Stimulated activated CD4-positive, alpha-beta T cell treated with anti-CD3 and anti-CD28 coated beads, Interleukin-1b, Interleukin-23, amount 100 ng/mL, for 1 hour (primary cell): ENCODE measurements at places on chromosomes 5 and 9.
A peak's percentile ranks its signal among the peaks of the same experiment; 100 is the strongest.

- no peak for DNase-seq
Measured at GRCh38 chr5:45385321-45386058, 310.7 kb downstream of the HCN1 start.

GRCh38 chr5:61943713-61944112, 362.3 kb upstream of the KIF2A start:
- DNase-seq: no peak

- no peak for DNase-seq
Measured at GRCh38 chr5:150306775-150307174, 4.1 kb upstream of the ARSI start.

DNA sequence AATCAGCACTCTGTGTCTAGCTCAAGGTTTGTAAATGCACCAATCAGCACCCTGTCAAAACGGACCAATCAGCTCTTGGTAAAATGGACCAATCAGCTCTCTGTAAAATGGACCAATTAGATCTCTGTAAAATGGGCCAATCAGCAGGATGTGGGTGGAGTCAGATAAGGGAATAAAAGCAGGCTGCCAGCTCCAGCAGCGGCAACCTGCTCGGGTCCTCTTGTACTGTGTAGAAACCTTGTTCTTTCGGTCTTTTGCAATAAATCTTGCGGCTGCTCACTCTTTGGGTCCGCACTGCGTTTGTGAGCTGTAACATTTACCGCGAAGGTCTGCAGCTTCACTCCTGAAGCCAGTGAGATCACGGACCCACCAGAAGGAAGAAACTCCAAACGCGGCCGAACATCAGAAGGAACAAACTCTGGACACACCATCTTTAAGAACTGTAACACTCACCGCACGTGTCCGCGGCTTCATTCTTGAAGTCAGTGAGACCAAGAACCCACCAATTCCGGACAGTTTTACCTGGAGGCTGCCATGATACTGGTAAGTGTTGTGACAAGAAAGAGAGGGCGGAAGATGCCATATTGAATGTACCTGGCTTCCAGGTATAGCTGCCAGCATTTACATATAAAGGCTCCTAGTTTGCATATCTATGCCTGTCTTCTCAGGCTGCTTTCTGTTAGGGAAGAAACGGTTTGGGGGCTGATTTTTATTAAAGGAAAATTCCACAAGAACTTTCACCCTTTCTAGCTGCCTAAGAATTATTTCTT, 758.5 kb upstream of the CTNND2 start:
- DNase-seq: no peak

- no peak for DNase-seq
Measured at GRCh38 chr9:123067136-123067535, 33.7 kb downstream of the GPR21 start.

- no peak for DNase-seq
Measured at GRCh38 chr9:114462791-114463190, 42.5 kb downstream of the WHRN start.

GRCh38 chr9:75448281-75448680, 360.0 kb downstream of the OSTF1 start:
- no peak for DNase-seq

DNA sequence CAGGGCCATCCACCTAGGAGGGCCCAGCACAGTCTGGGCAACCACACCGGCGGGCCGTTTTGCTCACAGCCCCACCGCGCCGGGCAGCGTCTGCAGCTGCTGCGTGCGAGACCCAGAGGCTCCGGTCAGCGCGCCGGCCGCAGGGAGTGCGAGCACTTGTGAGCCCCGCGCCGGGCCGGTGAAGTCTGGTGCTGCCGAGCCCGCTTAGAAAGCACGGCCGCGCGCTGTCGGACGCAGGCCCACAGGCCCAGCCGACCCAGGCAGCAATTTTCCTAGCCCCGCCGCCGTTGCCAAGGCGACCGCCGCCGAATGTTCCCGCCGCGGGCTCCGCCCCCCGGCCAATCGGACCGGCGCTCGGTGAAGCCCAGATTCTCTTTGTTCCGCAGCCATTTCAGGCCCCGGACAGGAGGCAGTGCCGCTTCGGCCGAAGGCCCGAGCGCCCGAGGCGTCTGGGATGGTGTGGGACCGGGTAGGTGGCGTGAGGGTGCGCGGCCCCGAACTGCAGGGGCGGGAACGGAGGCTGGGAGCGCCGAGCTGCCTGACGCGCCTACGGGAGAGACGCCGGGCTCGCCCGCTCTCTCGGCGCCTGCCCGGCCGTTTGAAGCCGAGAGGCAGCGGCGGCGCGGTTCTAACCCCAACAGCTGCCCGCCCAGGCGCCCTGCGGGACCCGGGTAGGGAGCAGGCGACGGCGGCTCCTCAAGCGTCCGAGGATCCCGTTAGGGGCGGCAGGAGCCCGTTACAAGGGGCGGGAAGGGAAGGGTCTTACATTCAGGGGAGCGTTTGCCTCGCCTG, at the start of gene TNPO1:
Gene TNPO1, plus strand, starts transcription at position 378 of the 792 bp plus-strand sequence. Its CDS starts 77 bp downstream, at position 455.
- peak; percentile 46 for DNase-seq

DNA sequence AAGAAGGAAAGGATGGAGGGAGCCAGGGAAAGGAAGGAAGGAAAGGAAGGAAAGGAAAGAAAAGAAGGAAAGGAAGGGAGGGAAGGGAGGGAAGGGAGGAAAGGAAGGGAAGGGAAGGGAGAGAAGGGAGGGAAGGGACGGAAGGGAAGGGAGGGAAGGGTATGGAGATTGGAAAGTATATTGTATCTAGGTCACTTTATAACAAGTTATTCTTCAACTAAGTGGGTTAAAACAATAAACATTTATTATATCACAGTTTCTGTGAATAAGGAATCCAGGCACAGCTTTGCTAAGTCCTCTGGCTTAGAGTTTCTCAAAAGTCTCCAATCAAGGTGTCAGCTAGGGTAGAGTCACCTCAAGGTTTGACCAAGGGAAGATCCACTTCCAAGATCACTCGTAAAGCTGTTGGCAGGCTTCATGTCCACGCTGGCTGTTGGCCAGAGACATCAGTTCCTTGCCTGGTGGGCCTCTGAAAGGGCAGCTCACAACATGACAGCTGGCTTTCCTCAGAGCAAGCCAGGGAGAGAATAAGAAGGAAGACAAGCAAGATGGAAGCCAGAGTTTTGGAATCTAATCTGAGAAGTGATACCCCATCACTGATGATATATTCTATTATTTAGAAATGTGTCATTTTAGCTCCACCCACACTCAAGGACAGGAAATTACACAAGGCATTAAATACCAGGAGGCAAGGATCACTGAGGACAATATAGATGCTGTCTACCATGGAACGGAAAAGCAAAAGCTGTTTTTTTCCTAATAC, 105.1 kb downstream of the DEPDC1B start:
- no peak for DNase-seq

GRCh38 chr9:12722131-12722530, 28.9 kb downstream of the TYRP1 start:
- no peak for DNase-seq

DNA sequence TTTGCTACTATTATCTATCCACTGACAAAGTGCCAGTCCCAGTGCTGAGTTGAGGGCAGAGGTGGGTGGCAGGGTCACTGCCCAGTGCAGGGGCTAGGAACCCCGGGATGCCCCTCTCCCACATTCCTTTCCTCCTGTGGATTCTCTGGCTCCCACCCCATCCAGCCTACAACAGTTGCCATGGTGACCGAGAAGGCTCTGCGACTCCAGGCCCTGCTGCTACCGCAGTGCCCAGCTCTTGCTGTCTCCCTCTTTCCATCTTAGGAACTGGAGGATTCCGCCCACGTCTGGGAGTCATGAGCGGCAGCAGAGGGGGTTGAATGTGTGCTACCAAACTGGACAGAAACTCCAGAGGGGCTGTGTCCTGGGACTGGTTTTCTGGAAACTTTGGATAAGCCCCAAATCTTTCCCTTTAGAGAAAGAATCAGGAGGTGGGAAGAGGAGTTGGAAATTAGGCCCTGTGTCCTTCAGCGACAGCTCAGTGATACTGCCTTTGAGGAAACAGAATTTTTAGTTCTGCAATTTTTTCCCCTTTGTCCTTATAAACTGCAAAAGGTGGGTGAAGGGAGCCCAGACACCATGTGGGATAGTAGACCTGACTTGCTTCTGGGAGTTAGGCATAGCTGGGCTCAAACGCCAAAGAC, 20.7 kb upstream of the C5orf47 start:
- no peak for DNase-seq

GRCh38 chr5:122264610-122265009, 47.4 kb upstream of the SNCAIP start:
- no peak for DNase-seq

GRCh38 chr5:36648426-36648825, 42.0 kb downstream of the SLC1A3 start:
- no peak for DNase-seq

- no peak for DNase-seq
Measured at GRCh38 chr5:124737651-124738050, 8.8 kb downstream of the ZNF608 start.

DNA sequence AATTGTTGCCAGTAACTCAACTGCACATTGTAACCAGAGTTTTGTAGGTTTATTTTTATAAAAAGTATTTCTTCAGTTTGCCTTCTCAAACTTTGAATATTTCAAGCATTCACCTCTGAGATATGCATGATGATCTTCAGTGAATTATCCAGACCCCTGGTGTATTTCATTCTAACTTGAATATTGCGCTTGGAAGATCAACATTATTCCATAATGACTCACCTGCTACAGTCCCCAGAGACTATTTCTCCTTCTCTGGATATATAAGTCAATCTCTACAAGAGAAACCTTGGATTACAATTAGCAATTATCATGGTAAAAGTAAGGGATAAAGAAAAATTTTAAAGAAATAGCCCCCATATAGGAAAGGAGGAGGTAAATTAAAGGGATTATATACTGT, 1041.0 kb downstream of the TLE1 start:
- no peak for DNase-seq

- no peak for DNase-seq
Measured at GRCh38 chr5:173480896-173481295, 135.6 kb downstream of the BOD1 start.

DNA sequence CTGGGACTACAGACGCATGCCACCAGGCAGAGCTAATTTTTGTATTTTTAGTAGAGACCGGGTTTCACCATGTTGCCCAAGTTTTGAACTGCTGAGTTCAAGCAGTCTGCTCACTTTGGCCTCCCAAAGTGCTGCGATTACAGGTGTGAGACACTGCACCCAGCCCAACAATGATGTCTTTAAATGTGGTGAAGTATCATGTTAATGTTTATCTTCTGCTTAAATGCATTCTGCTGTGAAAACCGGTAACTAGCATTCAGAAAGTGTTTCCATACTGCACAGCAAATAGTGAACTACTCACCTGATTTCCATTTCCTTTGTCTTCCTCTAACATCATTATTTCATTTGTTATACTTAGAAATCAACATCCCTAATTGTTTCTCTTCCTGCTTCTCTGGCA, 264.0 kb upstream of the ITGA1 start:
- DNase-seq: no peak

DNA sequence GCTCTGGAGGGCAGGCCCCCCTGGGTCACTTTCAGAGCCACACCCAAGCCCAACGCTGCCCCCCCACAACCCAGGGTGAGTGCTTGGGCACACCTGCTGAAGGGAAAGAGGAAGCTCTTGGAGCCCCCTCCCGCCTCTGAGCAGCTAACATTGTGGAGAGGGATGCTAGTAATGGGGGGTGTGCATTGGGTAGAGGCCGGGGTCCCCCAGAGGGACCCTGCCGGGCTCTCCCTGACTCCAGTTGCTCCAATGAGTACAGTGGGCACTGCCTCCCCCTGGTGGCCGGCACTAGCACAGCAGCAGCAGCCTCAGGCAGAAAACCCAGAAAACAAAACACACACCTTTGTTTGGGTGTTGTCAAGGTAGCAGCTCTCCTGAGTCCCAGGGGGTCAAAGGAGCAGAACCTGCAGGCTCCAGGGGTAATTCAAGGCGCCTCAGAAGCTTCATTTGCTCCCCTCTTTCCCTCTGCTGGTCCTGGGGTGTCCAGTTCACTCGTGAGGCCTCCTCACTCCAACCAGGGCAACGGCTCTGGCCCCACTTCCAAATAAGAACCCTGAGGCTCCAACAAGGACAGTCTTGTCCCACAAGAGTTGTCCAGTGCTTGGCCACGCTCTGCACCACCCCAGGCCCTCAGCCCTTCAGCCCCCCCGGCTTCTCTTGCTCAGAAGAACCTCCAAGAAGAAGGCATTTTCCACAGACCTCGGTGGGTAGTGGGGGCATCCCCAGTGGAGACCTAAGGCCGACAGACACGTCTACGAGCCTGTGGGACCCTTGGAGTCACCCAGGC, 16.1 kb downstream of the GBGT1 start:
- DNase-seq: peak; percentile 64

- no peak for DNase-seq
Measured at GRCh38 chr9:21102305-21102704, 24.6 kb upstream of the IFNB1 start.

DNA sequence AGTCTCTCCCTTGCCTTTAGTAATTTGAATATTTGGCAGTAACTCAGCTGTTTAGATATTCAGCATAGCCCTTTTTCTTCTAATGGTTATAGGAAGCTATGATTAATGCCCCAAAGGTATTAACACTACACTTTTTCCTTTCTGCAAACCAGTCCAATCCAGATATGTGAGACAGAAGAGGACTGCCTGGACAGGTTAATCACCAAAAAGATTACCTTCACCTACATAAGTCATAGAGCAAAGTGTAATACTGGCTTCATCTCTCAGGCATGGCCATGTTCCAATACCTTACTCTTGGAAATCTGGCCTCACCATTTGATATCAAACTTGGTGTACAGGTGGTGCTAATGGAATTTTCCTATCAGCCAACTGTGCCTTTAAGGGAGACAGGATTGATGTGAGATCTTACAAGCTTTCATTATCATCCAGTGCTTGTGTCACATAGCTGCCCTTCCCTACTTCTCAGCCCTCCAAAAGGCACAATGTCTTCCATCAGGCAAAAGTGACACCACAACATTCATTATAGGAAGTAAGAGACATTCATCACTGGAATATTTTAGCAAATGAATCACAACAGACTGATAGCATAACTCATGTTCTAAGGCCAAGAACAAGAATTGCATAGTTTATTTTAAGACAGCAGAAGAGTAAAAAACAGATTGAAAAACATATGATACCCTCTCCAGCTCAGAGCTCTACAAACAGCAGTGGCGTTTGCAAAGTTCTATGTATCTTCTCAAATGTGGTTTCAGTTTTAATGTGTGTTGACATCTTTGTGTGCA, 91.2 kb upstream of the PAM start:
- no peak for DNase-seq

DNA sequence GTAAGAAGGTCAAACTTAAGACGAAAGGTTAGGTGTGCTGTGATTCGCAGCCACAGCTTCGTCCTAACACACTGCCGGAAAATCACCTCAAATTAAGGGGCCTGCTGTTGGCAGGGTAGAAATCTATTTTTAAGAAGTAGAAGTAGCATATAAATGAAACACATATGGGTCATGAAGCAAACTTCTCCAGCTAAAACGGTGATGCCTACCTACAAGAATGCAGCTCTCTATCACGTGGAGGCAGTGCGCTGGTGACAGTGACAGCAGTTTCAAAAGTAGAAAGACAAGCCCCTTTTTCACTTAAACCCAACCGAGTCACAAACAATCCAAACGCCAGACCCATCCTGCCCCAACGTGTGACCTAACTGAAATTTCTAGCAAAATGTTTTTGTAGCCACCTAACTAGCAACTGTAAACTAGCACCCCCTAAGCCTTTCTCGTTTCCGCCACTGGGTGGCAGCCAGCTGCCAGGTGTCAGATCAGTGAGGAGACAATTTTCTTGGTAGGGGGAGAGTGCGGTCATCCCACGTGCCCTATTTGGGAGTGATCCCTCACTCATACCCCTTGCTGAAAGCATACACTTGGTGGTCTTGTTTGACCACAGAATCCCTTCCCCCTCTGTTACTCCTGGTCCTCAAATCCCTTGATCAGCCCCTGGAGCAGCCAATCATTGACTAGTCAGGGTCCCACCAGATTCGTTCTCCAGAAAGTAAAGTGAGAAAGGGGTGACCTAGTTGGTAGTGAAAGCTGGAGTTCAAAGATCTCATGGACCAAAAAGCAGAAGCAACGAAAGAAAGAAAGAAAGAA, 71.8 kb upstream of the MAMDC2 start:
- no peak for DNase-seq
